ENCODE measurements at places on chromosomes 1 and 21. TPM values are rescaled to one million over a fixed set of nuclear protein-coding genes. Genes with fewer than 3 reads are reported as not detected.

Gene ZBTB8B
- 16.4 TPM for total RNA-seq

Gene PWP2
- 3.5 TPM for total RNA-seq

Gene CLDN17
- not detected for total RNA-seq

Gene PDE9A
- 18.7 TPM for total RNA-seq

Gene PRAMEF15
- not detected for total RNA-seq

Gene UQCRH
- total RNA-seq: 304 TPM

Gene CFHR2
- total RNA-seq: not detected

Gene IGSF5
- 4.8 TPM for total RNA-seq

Gene PTPRF
- total RNA-seq: 101 TPM

Gene PRDM16
- 3.2 TPM for total RNA-seq

Gene OR2T4
- total RNA-seq: 0.46 TPM

Gene NPR1
- 0.46 TPM for total RNA-seq

Gene OR10Z1
- not detected for total RNA-seq

Gene CYP4Z1
- 0.92 TPM for total RNA-seq

Gene VANGL2
- total RNA-seq: 17.8 TPM

Gene PYGO2
- total RNA-seq: 16.6 TPM

Gene IL23R
- total RNA-seq: not detected

Gene CASZ1
- total RNA-seq: 2.3 TPM

Gene F11R
- 11.5 TPM for total RNA-seq

Gene WDR64
- not detected for total RNA-seq

Gene OPTC
- not detected for total RNA-seq

Gene LAMB3
- 7.8 TPM for total RNA-seq

Gene LAMC1
- total RNA-seq: 35.5 TPM

Gene NUCKS1
- 240 TPM for total RNA-seq

Gene EFNA1
- 5.3 TPM for total RNA-seq

Gene NUDT4B
- 5.5 TPM for total RNA-seq

Gene CD58
- total RNA-seq: 12.9 TPM

Gene VHLL
- 0.69 TPM for total RNA-seq

Gene AKR7A3
- 2.1 TPM for total RNA-seq

Gene CDKN2C
- total RNA-seq: 7.4 TPM

Gene PLA2G2A
- total RNA-seq: not detected

Gene ZNF683
- total RNA-seq: not detected

Gene TEDDM1
- total RNA-seq: not detected

Gene NR0B2
- total RNA-seq: not detected

Gene TRNAU1AP
- total RNA-seq: 33.9 TPM

Gene SDHC
- total RNA-seq: 21.0 TPM

Gene ADAMTS1
- total RNA-seq: 5.8 TPM

Gene GJA8
- not detected for total RNA-seq

Gene SHISAL2A
- total RNA-seq: 0.69 TPM

Gene TMEM240
- 14.5 TPM for total RNA-seq

Gene ADAMTS5
- 4.6 TPM for total RNA-seq

Gene TRIM67
- total RNA-seq: 29.3 TPM

Gene CDK11A
- 20.1 TPM for total RNA-seq

Gene BNIPL
- total RNA-seq: 0.23 TPM

Gene C1QTNF12
- total RNA-seq: not detected

Gene PYHIN1
- total RNA-seq: not detected

Gene LENEP
- 0.69 TPM for total RNA-seq

Gene TBX15
- 0.69 TPM for total RNA-seq

Gene RXRG
- total RNA-seq: 70.8 TPM

Gene IL19
- not detected for total RNA-seq

Gene GBP4
- total RNA-seq: 1.8 TPM

Gene RAD54L
- total RNA-seq: 2.8 TPM

Gene CBR3
- 2.1 TPM for total RNA-seq

Gene SH3BGR
- total RNA-seq: 5.1 TPM

Gene DIO1
- total RNA-seq: not detected

Data from diencephalon (tissue), 1 donor.